Tongue (tissue), 3 donors: ENCODE measurements at places on chromosomes 7 and 10.

DNA sequence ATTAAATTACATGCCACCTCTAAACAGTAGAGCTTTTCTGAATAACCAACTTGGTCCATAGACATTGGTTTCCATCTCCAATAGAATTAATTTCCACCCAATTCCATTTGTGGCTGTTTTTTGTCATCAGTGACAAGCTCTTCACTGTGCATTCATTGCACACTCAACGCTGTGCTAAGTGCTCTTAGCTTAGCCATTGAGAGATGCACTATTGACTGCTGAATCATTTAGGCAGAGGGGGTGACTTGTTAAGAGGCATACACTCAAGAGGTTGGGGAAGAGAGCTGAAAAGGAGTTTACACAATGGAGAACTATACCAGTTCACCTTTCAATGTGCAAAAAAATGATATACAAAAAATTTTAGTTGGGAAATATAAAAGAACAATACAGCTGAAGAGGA lies 31.9 kb upstream of the CBLL1 start:
- no peak for DNase-seq

- DNase-seq = no peak
Observed at GRCh38 chr10:107437921-107438320, 273.4 kb upstream of the SORCS1 start.

DNA sequence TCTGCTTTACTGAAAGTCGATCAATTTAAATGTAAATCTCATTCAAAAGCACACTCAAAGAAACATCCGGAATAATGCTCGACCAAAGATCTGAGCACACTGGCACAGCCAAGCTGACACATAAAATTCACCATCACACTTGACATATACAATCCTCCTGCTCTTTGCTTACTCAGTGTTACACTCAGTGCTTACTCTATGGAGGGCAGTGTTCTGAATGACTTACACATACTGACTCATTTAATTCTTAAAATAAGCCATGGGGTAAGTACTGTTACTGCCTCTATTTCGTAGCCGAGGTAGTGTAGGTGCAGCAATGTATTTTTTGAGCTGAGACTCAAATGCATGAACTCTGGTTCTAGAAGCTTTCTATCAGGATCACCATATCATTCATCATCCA lies 421.5 kb upstream of the LRRN3 start:
- DNase-seq = no peak

DNA sequence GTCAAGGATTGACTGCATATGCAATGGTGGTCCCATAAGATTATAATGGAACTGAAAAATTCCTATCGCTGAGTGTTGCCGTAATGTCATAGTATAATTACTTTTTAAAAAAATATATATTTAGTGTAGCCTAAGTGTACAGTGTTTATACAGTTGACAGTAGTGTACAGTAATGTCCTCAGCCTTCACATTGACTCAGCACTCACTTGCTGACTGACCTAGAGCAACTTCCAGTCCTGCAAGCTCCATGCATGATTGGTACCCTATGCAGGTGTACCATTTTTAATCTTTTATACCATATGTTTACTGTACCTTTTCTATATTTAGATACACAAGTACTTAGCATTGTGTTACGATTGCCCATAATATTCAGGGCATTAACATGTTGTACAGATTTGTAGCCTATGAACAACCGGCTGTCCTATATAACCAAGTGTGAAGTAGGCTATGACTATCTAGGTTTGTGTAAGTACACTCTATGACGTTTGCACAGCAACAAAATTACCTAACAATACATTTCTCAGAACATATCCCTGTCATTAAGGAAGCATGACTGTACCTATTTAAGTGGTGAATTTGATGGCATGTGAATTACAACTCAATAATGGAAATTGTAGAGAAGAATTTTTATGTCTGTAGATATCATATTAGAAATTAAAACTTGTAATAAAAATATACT lies 40.9 kb downstream of the CCNY start:
- DNase-seq = no peak

DNA sequence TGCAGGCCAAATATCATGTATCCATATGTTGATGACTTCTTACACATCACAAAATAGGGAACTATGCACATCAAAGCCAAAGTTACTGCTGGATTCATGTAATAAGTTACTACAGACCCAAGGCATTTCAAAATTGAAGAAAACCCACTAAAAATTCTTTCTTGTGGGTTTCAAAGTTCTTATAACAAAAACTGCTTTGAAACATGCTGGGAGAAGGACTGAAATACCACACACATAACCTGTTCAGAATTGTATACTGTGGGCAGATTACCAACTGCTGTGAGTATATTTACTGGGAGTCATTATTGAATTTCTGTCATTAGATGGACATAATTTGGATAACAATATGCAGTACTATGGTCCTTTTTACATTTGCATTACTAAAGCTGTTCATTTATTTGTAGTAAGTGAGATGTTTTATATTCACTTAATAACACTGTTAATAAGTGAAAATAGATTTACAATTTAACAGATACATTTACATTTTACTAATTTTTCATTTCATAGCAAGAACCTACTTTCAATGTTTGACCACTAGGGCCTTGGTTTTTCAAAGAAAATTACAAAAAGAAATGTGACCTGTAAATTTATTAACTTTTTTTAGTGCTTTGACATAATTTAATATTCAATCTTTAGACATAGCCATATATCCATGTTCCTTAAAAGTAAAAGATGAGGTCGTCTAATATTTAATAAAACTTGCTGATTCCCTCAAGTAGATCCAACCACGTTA lies 132.6 kb downstream of the MAGI2 start:
- DNase-seq = no peak

GRCh38 chr10:120041807-120042559 lies 149.5 kb downstream of the SEC23IP start:
- no peak for DNase-seq

DNA sequence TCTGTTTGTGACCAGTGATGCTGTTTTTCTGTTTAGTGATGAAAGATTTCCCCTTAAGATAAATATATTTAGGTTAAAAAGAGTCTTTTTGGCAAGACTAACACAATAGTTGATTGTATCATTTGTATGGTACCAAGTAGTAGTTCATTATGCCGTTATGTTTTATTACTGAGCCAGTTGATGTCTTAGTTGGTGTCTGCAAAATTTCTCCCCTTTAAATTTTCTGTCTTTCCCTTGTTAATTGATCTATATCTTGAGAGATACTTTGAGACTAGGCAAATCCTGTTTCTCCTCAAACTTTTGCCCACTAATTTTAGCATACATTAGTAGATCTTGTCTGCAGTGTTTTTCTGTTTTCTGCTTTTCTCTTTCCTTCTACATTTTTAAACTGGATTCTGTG lies 21.7 kb downstream of the UBE3C start:
- no peak for DNase-seq

DNA sequence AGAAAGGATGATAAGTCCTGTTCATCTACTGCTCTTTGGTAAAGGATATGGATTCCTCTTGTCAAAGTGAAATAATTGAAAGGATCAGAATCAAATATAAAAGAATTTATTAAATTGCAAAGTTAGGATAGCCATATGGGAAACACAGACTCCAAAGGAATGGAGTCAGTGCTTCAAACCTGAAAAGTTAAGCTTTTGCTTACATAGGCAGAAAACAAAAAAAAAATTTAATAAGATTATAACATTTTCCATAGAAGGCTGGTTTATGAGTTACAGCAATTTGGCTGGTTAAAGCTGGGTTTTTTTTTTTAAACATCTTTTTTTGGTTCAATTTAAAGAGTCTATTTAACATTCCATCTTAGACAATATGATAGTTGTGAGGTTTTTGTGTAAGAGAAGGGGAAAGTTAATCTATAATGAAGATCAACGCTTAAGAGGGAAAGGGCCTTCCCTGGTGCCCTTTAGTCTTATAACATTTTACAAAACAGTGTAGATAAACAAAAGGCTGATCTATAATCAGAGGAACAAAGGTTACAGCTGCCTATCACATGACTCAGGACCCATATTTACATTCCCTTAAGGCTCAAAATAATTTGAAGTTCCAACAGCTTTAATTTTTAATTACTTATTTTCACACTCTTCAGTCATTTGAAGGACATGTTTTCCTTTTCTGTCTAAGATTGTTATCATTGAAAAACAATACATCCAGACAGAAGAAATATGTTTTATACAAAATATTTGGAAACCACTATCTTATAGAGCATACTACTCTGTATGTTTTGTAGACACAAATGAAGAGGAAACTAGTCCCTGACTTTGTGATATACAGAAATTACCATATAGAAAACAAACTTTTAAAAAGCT lies 234.3 kb upstream of the MBL2 start:
- no peak for DNase-seq

- DNase-seq = no peak
Observed at GRCh38 chr7:71801976-71802375, 610.2 kb downstream of the CALN1 start.

GRCh38 chr10:92848037-92848440 lies 281 bp upstream of the EXOC6 start:
- DNase-seq = no peak
